Naive thymus-derived CD4-positive, alpha-beta T cell (primary cell): ENCODE measurements at places on chromosomes 4 and X. TPM values are rescaled to one million over a fixed set of nuclear protein-coding genes. Genes with fewer than 3 reads are reported as not detected.
A peak's percentile ranks its signal among the peaks of the same experiment; 100 is the strongest.

GRCh38 chrX:49761481-49761880 is 65.7 kb upstream of the PAGE1 start:
- H3K27me3 ChIP-seq, result no peaks in the 10 kb centered on the region
- no peak overlapping the region for H3K27ac ChIP-seq

DNA sequence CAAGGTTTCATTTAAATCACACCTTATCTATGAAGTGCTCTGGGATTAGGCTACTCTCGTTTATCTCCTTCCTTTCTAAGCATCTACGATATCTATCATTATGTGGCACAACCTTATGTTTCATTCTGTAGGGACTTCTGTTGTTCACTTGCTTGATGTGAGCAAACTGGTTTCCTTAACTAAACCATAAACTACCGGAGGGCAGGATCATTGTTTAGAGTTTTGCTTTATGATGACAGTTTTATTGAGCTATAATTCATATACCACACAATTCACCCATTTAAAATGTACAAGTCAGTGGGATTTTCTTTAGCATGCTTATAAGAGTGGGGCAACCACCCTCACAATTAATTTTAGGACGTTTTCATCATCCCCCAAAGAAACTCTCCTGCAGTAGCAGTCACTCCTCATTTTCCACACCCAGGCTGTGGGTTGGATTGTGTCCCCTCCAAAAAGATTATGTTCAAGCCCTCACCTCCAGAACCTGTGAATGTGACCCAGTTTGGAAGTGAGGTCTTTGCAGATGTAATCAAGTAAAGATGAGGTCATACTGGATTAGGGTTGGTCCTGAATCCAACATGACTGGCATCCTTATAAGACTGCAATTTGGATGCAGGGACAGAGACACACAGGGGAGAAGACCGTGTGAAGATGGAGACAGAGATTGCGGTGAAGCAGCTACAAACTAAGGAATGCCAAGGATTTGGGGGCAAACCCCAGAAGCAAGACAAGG is 42.1 kb upstream of the SH3RF1 start:
- no peak overlapping the region for H3K4me3 ChIP-seq
- H3K36me3 ChIP-seq, result no peaks in the 10 kb centered on the region
- H3K27ac ChIP-seq, result no peak overlapping the region
- no peak for DNase-seq
- no peaks in the 10 kb centered on the region for H3K4me1 ChIP-seq

DNA sequence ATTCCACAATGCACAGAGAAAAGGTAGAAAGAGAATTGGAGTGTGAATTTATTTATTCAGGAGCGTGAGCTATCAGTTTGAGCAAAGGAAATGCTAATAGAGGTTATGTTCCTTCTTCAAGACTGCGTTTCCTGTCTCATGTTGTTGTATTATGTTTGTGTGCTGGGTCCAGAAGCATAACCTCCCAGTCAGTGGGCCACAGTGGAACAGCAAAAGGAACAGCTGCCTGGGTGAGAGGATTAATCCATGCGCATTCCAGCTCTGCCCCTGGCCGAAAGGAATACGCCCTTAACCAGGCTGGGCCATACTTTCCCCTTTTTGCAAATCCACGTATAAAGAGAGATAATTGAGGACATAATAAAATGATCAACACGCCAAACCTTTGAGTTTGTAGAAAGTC is 32.4 kb upstream of the ARX start:
- H3K36me3 ChIP-seq, result no peaks in the 10 kb centered on the region
- no peak overlapping the region for H3K4me3 ChIP-seq
- no peaks in the 10 kb centered on the region for H3K27me3 ChIP-seq
- no peak overlapping the region for H3K27ac ChIP-seq
- no peak for DNase-seq

Gene SORCS2
- total RNA-seq, result not detected

GRCh38 chr4:159049780-159050375 is 53.0 kb upstream of the RAPGEF2 start:
- H3K4me3 ChIP-seq, result no peak overlapping the region
- no peaks in the 10 kb centered on the region for H3K4me1 ChIP-seq
- DNase-seq, result no peak
- no peak overlapping the region for H3K27ac ChIP-seq
- H3K27me3 ChIP-seq, result no peaks in the 10 kb centered on the region

Gene TEX11
- total RNA-seq, result not detected

DNA sequence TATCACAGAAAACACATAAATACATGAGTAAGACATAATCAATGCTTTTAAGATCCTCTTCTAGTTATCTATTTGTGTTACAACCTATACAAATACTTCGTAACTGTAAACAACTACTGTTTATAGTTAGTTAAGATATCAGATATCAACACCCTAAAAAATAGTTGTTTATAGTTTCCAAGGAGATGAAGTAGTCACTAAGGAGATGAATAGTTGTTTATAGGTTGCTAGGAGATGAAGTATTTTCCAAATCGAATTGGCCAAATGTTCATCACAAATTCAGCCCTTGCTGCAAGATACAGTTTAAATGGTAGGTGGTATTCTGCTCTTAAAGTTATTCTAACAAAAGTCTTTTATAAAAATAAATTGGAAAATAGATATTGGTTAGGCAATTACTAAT is 618.2 kb upstream of the PCDH10 start:
- DNase-seq, result no peak
- no peaks in the 10 kb centered on the region for H3K36me3 ChIP-seq
- H3K27ac ChIP-seq, result no peak overlapping the region
- H3K27me3 ChIP-seq, result no peaks in the 10 kb centered on the region
- H3K4me3 ChIP-seq, result no peak overlapping the region
- no peaks in the 10 kb centered on the region for H3K4me1 ChIP-seq

Gene PLRG1
- total RNA-seq, result 78.1 TPM

Gene WNK3
- 0.32 TPM for total RNA-seq

Gene CFAP99
- total RNA-seq, result 0.12 TPM

DNA sequence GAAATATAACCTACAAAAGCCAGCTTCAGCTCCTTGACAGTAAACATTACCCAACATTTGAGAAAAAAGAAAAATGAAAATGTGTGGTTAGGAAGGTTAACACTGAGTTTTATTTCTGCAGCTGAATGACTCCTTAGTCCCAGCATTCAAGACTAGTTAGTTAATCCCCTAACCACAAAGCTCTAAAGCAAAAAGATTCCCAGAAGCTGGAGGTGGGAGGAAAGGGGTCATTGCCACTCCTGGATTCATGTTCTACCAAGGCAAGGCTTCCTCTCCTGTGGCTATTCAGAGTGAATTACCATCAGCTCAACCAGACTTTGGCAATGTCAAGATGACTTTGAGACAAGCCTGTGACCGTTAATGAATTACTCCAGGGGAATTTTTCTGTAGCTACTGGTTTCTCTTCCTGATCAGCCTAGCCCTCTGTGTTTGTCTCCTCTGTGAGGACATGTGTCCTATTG is 63.6 kb downstream of the HADH start:
- H3K4me1 ChIP-seq, result peaks cover 15% of the 10 kb centered on the region
- H3K27ac ChIP-seq, result peak overlapping the region; percentile 66
- no peak for DNase-seq
- H3K36me3 ChIP-seq, result peaks cover 6% of the 10 kb centered on the region

Gene CXCL10
- 0.32 TPM for total RNA-seq

Gene GAGE13
- not detected for total RNA-seq

GRCh38 chr4:56762484-56763250 is 58.8 kb downstream of the SPINK2 start:
- DNase-seq, result no peak
- H3K4me1 ChIP-seq, result peaks cover 15% of the 10 kb centered on the region

- no peak overlapping the region for H3K27ac ChIP-seq
- H3K36me3 ChIP-seq, result no peaks in the 10 kb centered on the region
- H3K4me1 ChIP-seq, result no peaks in the 10 kb centered on the region
- no peaks in the 10 kb centered on the region for H3K27me3 ChIP-seq
- no peak for DNase-seq
- H3K4me3 ChIP-seq, result no peak overlapping the region
Observed at GRCh38 chrX:138775517-138775916, 64.0 kb upstream of the FGF13 start.

GRCh38 chrX:104745152-104745551 is 179.2 kb downstream of the IL1RAPL2 start:
- no peak overlapping the region for H3K27ac ChIP-seq
- no peak for DNase-seq
- H3K27me3 ChIP-seq, result no peaks in the 10 kb centered on the region
- H3K36me3 ChIP-seq, result no peaks in the 10 kb centered on the region
- H3K4me1 ChIP-seq, result no peaks in the 10 kb centered on the region

Gene CWH43
- total RNA-seq, result not detected

DNA sequence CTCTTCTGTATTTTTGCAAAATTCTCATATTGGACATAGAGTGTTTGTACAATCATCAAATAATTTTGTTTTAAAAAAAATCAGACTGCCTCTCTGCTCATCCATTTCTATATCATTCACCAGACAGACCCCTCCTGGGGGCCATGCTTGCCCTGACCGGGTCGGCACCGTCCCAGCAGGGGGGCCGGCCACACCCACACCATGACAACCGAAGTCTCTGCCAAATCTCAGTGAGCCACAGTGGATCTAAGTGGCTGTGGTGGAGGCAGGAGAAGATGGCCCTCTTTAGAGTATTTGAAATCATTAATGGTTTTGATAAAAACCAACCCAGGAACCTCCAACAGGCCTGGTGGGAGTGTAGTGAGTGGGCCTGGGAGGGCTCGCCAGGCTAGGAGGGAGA is 66.9 kb upstream of the ADRA2C start:
- no peaks in the 10 kb centered on the region for H3K4me1 ChIP-seq
- DNase-seq, result no peak
- no peak overlapping the region for H3K4me3 ChIP-seq
- H3K27ac ChIP-seq, result no peak overlapping the region
- H3K27me3 ChIP-seq, result no peaks in the 10 kb centered on the region

Gene CLDN34
- not detected for total RNA-seq

Gene TLR3
- total RNA-seq, result 1.5 TPM

- H3K4me3 ChIP-seq, result no peak overlapping the region
- DNase-seq, result no peak
- H3K27me3 ChIP-seq, result no peaks in the 10 kb centered on the region
- H3K36me3 ChIP-seq, result no peaks in the 10 kb centered on the region
- no peak overlapping the region for H3K27ac ChIP-seq
Observed at GRCh38 chr4:113371111-113371510, 321.7 kb downstream of the ANK2 start.

GRCh38 chrX:79182071-79182470 is 37.6 kb downstream of the GPR174 start:
- no peak overlapping the region for H3K27ac ChIP-seq
- no peak for DNase-seq
- H3K4me1 ChIP-seq, result peaks cover 41% of the 10 kb centered on the region
- no peak overlapping the region for H3K4me3 ChIP-seq
- H3K27me3 ChIP-seq, result no peaks in the 10 kb centered on the region

DNA sequence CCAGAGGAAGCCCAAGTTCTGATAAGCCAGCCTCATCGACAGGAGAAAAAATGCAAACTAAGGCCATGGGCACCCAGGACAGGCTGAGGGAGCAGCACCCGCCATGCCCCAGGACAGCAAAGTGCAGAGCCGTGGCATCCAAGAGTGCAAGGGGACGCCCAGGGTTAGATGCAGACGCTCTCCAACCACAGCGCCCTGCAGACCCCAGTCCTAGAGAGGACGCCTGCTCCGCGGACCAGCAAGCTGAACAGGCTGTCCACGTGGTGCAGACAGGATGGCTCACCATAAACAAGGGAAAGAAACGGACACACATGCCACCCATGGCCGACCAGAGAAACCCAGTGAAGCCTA is 32.6 kb downstream of the GAK start:
- H3K4me1 ChIP-seq, result no peaks in the 10 kb centered on the region
- H3K27me3 ChIP-seq, result no peaks in the 10 kb centered on the region
- H3K4me3 ChIP-seq, result no peak overlapping the region
- DNase-seq, result no peak
- H3K27ac ChIP-seq, result no peak overlapping the region

DNA sequence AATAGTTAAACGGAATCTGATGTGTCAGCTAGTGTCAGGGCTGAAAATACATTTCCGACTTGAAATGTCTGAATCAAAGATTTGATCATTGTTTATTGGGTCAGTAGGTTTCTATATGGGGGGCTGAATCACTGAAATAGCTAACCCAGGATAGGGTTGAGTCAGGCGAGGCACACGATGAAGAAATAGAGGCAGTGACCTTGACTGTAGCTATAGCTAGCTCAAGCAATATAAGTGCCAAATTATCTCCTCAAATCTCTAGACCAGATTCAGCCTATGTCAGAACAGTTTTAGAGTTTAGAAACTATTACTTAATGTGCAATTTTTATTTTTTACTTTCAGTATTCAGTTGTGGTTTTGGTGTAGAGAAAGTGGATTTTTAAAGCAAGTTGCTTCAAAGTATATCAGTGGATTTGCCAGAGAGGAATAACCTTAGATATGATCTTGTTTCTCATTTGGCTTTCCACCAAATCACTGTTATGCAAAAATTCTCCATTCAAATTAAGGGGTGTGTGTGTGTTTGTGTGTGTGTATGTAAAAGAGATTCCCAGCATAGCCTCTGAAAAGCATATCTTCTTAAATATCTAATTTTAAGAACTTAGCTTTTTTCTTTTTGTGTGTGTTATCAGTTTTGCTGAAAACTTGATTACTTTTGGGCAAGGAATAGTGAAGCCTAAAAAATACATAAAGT is 100.3 kb upstream of the RPL34 start:
- no peak overlapping the region for H3K4me3 ChIP-seq
- peaks cover 4% of the 10 kb centered on the region for H3K4me1 ChIP-seq
- no peak overlapping the region for H3K27ac ChIP-seq
- H3K27me3 ChIP-seq, result no peaks in the 10 kb centered on the region

- H3K4me3 ChIP-seq, result no peak overlapping the region
- no peak for DNase-seq
- no peaks in the 10 kb centered on the region for H3K27me3 ChIP-seq
- H3K4me1 ChIP-seq, result no peaks in the 10 kb centered on the region
- H3K36me3 ChIP-seq, result no peaks in the 10 kb centered on the region
Observed at GRCh38 chrX:109635146-109635545, 10.2 kb upstream of the KCNE5 start.

Gene CDS1
- total RNA-seq, result 0.70 TPM

DNA sequence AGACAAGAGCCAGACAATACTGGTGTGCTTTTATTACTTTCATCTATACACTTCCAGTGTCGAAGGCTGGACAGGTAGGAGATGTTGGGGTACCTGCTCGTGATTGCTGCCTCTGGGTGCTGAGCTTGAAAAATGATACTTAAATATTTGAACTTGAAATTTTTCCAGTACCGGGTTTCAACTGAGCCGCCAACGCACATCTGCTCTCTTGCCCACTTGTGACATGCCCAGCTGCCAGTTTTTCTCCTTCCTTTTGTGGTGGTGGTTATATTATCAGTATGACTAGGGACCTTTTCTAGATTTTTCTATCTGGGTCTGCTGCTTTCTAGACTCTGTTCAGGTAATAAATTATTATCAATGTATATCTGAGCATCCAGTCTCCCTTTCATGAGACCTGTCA is 3.4 kb downstream of the OGT start:
- no peaks in the 10 kb centered on the region for H3K27me3 ChIP-seq
- H3K27ac ChIP-seq, result peak overlapping the region; percentile 91
- H3K4me1 ChIP-seq, result peaks cover 11% of the 10 kb centered on the region
- peak overlapping the region; percentile 96 for H3K4me3 ChIP-seq
- DNase-seq, result no peak

- H3K36me3 ChIP-seq, result no peaks in the 10 kb centered on the region
- H3K4me1 ChIP-seq, result no peaks in the 10 kb centered on the region
- no peaks in the 10 kb centered on the region for H3K27me3 ChIP-seq
- no peak overlapping the region for H3K4me3 ChIP-seq
- no peak overlapping the region for H3K27ac ChIP-seq
Observed at GRCh38 chr4:26135331-26135730, 185.5 kb upstream of the RBPJ start.

GRCh38 chr4:127209580-127210095 is 423.1 kb upstream of the INTU start:
- DNase-seq, result no peak
- no peaks in the 10 kb centered on the region for H3K27me3 ChIP-seq
- no peaks in the 10 kb centered on the region for H3K36me3 ChIP-seq
- H3K27ac ChIP-seq, result no peak overlapping the region
